Mesangial cell (primary cell): ENCODE measurements at places on chromosomes 13 and 19. TPM values are rescaled to one million over a fixed set of nuclear protein-coding genes. Genes with fewer than 3 reads are reported as not detected.

The FOXA3 gene
- 0.33 and 1.4 TPM in 2 replicates for total RNA-seq

The PCP2 gene
- total RNA-seq, result 1.4 TPM in 1 of 2 replicates, not detected in the other

The CBY2 gene
- total RNA-seq, result not detected in 2 replicates

The ZNF8 gene
- total RNA-seq, result 4.6 and 10.0 TPM in 2 replicates

The PRODH2 gene
- not detected in 2 replicates for total RNA-seq

The CYP2B6 gene
- total RNA-seq, result not detected in 2 replicates

The ZNF729 gene
- not detected in 2 replicates for total RNA-seq

The CCDC106 gene
- 10.6 and 30.8 TPM in 2 replicates for total RNA-seq

The NEK3 gene
- total RNA-seq, result 4.6 and 6.6 TPM in 2 replicates

The TNNT1 gene
- 0.65 and 5.2 TPM in 2 replicates for total RNA-seq

The HIPK4 gene
- 0.25 TPM in 1 of 2 replicates, not detected in the other for total RNA-seq

The SPTBN4 gene
- 0.38 and 0.49 TPM in 2 replicates for total RNA-seq

The KLK11 gene
- not detected in 2 replicates for total RNA-seq

The HNRNPA1L2 gene
- 1.1 and 2.7 TPM in 2 replicates for total RNA-seq

The CADM4 gene
- total RNA-seq, result 24.4 and 39.2 TPM in 2 replicates

The ZNF607 gene
- total RNA-seq, result 1.1 and 3.0 TPM in 2 replicates

The ZSCAN18 gene
- 23.0 and 59.3 TPM in 2 replicates for total RNA-seq

The PABPC3 gene
- 0.33 and 0.51 TPM in 2 replicates for total RNA-seq

The RAD23A gene
- 104 and 117 TPM in 2 replicates for total RNA-seq

The TEX26 gene
- not detected in 2 replicates for total RNA-seq

The FFAR1 gene
- not detected in 2 replicates for total RNA-seq

The GPR18 gene
- total RNA-seq, result not detected in 2 replicates
